ENCODE measurements at places on chromosomes 5 and 9.

GRCh38 chr5:142289708-142290576, 34.9 kb downstream of the SPRY4 start:
- DNase-seq, result no peak

GRCh38 chr5:109041317-109041716, 293.6 kb downstream of the FER start:
- no peak for DNase-seq

DNA sequence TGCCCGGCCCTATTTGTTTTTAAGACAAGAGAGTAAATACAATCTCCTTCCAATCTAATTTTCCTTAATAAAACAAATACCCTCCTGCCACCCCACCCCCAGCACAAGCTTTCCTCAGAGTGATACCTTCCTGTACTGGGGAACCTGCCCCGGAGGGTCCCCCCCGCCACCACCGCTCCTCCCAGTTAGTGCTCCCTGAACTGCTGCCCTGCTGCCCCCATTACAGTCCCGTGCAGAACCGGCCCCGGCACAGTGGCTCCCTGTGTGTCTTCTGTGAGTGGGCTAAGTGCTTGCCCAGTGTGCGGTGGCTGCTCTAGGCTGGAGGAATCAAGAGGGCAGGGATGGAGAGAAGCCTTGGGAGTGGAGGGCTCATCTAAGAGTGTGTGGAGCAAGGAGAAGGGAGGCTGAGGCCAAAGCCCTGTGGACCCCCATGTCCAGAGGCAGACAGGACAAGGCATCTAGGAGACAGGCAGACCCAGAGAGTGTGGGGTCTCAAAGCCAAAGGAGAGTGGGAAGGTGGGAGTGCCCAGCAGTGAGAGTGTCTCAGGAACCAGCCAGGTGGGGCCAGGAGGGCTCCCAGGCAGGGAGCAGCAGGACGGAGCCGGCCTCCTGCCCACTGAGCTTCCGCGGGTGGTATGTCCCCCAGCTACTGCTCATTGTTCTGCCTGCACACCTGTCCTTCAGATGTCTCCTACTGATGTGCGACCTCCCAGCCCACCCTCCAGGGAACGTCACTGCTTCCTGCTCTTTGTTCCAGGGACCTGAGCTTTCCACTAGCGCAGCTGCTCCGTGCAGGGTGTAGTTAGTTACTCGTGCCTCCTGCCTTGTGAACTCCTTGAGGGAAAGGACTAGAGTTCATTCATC, 129.0 kb downstream of the DAB2IP start:
- DNase-seq, result no peak

- DNase-seq, result no peak
These were observed 19.5 kb downstream of the XRCC4 start for GRCh38 chr5:83096660-83097339.

GRCh38 chr5:15159606-15160005, 288.0 kb upstream of the ANKH start:
- no peak for DNase-seq

- DNase-seq, result no peak
These were observed 27.4 kb downstream of the SRD5A1 start for GRCh38 chr5:6660688-6661087.

DNA sequence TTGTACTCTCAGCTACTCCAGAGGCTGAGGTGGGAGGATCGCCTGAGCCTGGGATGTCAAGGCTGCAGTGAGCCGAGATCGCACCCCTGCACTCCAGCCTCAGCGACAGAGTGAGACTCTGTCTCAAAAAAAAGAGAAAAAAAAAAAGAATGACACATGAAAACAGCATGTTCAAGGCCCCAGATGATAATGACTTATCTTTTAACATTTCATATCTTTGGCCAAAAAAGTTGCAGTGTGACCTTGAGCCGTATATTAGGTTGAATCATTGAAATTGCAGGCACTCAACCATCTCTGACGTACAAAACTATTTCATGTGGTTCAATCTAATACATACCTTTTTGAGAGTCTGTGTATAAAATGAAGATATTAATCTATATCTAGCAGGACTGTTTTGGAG, 79.1 kb upstream of the CPEB4 start:
- no peak for DNase-seq

- DNase-seq, result no peak
These were observed 72.0 kb downstream of the MLLT3 start for GRCh38 chr9:20550326-20550725.

- no peak for DNase-seq
These were observed 677.3 kb upstream of the FTMT start for GRCh38 chr5:121174351-121174750.

GRCh38 chr5:143687604-143688003, 124.4 kb upstream of the HMHB1 start:
- DNase-seq, result no peak

DNA sequence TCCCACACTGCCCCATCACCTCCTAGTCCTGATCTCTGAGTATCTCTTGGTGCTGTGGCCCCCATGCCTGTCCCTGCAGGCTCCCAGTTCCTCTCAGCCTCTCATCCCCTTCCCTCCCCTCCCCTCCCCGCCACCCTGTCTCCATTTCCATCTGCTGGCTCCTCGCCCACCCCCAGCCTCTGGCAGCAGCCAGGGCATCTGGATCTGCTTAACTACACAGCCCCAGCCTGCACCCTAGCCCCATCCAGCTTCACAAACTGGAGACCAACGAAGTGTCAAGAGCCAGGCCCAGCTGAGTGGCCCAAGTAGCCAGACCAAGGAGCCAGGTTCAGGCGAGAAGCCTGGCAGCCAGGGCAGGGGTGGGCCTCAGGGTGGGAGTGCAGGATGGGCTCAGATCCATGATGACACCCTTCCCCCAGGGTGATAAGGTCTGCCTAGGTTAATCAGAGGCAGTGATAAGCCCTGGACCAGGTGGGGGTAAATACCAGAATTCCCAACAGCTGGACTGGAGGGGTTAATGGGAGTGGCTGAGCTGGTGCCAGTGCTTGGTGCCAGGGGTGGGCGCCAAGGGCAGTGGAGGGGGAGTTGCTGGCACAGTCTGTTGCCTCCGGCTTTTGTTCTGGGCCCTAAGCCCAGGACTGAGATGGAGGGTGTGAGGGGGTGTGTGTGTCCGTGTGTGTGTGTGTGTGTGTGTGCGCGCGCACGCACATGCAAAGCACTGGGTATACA, 2.5 kb downstream of the IL11RA start:
- peak; percentile 17 for DNase-seq

GRCh38 chr5:68088302-68088701, 127.3 kb upstream of the PIK3R1 start:
- no peak for DNase-seq

DNA sequence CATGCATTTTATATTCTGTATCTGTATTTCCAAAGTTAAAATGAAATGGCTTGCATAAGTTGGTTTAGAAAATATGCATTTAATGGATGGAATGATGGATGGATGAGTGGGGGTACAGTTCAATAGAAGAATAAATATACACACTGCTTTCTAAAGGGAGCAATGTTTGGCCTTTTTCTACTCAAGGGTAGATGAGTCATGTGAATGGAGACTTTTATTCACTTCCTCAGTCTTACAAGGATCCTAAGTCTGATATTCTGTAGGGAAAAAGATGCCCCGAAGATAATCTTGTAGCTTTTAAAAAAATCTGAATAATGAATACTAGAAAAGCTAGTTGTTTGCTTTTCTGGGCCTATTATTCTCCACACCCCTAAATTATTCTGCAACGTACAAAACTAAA, 2112.1 kb downstream of the MAT2B start:
- DNase-seq, result no peak

DNA sequence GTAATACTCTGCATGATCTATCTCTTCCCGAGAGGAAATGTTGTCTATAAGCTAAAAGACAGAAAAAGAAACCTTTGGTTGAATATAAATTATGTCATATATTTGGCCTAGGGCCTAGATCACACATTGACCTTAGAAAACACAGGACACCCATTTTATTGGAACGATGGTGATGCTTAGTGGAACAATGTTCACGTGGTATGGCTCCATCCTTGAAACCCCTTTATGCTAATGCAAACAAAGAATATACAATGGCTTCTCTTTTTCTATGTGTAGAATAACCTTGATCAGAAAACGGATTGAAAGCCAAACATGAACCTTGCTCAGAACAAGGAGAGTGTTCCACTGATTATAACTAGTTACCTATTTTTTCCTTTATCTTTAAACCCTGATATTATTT, 24.5 kb downstream of the MRPS27 start:
- no peak for DNase-seq

DNA sequence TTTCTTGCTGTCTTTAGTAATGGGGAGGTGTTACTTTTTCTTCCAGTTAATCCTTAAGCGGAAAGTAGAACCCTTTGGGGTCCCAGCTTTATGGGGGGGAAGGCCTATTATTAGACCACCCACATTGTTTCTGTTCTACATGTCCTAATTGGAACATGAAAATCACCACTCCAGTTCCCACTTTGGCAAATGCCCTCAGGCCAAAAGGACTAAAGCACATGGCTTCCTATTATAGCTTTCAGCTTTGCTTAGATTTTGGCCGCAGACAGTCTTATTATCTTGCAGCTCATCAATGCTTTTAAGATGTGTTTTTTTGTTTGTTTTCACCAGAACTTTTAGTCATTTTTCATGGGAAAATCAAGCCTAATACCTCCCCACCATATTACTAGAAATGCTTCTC, 296.8 kb upstream of the ANKH start:
- no peak for DNase-seq

DNA sequence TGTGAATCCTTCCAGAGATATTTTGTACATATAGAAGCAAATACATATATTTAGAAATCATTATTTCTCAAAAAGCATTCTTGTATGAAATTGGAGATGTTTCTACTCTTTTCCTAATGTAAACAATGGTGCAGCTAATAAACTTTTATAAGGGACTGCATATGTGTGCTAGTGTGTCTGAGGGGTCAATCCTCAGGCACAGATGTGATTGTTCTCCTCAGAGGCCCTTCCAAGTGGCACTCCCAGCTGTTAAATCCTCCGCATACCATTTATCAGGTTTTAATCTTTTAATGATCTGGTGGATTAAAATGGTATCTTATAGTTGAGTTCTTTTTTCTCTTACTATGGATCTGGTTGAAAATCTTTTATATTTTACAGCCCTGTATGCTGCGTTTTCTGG, 5.6 kb upstream of the OMD start:
- DNase-seq, result no peak

DNA sequence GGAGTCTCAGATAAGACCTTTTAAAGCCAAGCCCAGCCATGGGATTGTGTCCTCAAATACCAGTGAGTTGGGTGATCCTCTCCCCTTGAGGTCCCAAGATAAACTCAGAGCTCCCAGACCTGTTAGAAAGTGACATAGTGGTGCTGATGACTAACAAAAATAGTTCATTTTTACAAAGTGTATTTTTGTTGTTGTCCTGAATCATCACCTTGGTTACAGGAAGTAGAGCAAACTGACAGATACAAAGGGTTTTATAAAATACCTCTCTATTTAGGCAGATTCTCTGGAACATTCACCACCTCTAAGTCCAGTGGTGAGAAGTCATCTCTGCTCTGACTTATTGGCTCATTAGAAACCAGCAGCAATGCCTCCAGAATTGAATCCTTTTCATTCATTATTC, 259.3 kb downstream of the CEMIP2 start:
- no peak for DNase-seq

DNA sequence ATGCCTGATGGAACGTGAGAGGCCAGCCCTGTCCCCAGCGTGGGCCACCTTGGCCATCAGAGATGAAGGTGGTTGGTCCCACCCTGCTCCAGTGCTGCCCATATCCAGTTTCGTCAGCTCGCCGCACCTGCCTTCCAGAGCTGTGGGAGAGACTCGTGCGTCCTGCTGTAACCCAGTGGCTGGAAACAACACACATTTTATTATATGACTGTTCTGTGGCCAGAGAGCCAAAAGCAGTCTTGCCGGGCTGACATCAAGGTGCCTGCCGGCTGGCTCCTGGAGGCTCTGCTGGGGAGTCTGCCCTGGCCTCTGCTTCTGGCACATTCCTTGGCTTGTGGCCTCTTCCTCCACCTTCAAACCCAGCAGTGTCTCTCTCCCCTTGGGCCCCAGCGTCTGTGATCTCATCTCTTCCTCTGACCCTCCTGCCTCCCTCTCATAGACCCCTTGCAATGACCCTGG, 94.7 kb downstream of the RXRA start:
- no peak for DNase-seq

GRCh38 chr9:135559606-135560005, 1.9 kb upstream of the PAEP start:
- no peak for DNase-seq

GRCh38 chr5:134059758-134060495, 54.6 kb upstream of the TCF7 start:
- no peak for DNase-seq

DNA sequence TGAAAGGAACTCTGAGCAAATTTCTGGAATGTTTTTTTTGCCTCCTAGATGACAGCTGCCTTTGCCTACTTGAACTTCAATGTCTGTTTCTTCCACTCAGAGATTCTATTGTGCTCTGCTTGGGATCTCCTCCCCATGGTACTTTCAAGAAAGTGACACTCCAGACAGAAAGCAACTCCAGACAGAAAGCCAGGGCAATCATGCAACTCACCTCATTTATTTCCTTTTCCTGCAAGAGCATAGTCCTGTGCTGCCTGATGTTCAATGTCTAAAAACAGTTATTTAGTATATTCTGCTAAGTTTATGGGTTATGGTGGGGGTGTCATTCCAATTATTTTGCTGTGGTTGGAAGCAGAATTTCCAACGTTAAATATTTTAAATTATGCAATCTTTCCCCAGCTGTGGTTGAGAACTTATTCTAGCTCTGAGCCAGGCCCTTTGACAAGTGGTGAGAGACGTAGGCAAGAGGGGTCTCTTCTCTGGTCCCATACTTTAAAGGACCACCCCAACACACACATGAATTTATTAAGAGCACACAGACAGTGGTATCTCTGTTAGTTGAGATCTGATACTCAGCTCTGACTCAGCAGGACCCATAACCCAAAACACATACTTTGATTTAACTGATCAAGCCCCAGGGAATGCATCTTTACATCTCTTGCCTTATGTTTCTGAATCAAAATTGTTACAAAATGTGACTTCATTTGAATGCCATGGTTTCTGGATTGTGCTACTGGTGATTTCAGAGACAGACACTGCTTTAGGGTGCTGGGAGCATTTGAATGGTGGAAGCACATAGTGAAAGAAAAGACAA, 39.5 kb upstream of the MAMDC2 start:
- no peak for DNase-seq

DNA sequence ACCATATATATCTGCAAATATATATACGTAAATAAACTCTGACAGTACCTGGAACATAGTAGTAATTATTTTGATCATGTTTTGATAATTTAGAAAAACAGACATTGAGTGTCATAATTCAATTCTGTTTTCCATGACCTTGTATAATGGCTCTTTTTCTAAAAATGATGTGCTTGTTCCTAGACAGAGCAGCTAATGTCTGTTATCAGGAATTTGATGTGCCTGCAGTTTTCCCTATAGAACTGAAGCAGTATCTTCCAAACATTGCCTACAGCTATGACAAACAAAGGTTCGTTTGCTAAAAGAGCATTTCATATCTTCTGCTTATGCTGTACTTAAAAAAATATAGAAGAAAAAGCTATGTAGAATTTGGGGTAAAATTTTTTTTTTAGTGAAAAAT, 5.3 kb downstream of the SETD9 start:
- DNase-seq, result no peak

Data from dermis blood vessel endothelial cell (primary cell).